ENCODE measurements at places on chromosomes 1 and 21. TPM values are rescaled to one million over a fixed set of nuclear protein-coding genes. Genes with fewer than 3 reads are reported as not detected.

Gene KCNH1
- total RNA-seq, result not detected

Gene LCE2C
- total RNA-seq, result not detected

Gene SPATA1
- 0.71 TPM for total RNA-seq

Gene ANGPTL3
- not detected for total RNA-seq

Gene TTC39A
- not detected for total RNA-seq

Gene ACTL8
- not detected for total RNA-seq

Gene MLLT11
- total RNA-seq, result 4.0 TPM

Gene CTPS1
- 160 TPM for total RNA-seq

Gene MYCL
- total RNA-seq, result 0.08 TPM

Gene GUCA2A
- not detected for total RNA-seq

Gene LCE1B
- not detected for total RNA-seq

Gene TRIM58
- 0.08 TPM for total RNA-seq

Gene PEX11B
- total RNA-seq, result 34.0 TPM

Gene CD48
- total RNA-seq, result 292 TPM

Gene FAM163A
- not detected for total RNA-seq

Gene ANKRD35
- 1.2 TPM for total RNA-seq

Gene ARTN
- 0.15 TPM for total RNA-seq

Gene SYCP1
- not detected for total RNA-seq

Gene TBX19
- total RNA-seq, result 0.80 TPM

Gene INSRR
- not detected for total RNA-seq

Gene APCS
- not detected for total RNA-seq

Gene KIF21B
- total RNA-seq, result 49.6 TPM

Gene DHRS3
- 134 TPM for total RNA-seq

Gene LMX1A
- not detected for total RNA-seq

Gene ZNF683
- 1.6 TPM for total RNA-seq

Gene TSPAN2
- total RNA-seq, result 1.4 TPM

Gene S100A9
- total RNA-seq, result not detected

Gene PDC
- not detected for total RNA-seq

Gene LRRC8C
- total RNA-seq, result 50.5 TPM

Gene UBL4B
- total RNA-seq, result not detected

Gene DTL
- 89.7 TPM for total RNA-seq

Gene VPS13D
- total RNA-seq, result 24.7 TPM

Gene MGST3
- total RNA-seq, result 49.0 TPM

Gene TNNI3K
- not detected for total RNA-seq

Gene TAL1
- not detected for total RNA-seq

Gene AKR7A3
- 0.51 TPM for total RNA-seq

Gene VSIG8
- total RNA-seq, result not detected

Gene S100A7A
- total RNA-seq, result not detected

Gene CASQ2
- total RNA-seq, result not detected

Gene VWA5B1
- not detected for total RNA-seq

Gene LHX8
- total RNA-seq, result not detected

Gene WNT4
- not detected for total RNA-seq

Gene EDN2
- not detected for total RNA-seq

Gene RUSC1
- 30.0 TPM for total RNA-seq

Gene AGT
- not detected for total RNA-seq

Gene FMOD
- 1.7 TPM for total RNA-seq

Gene GREM2
- not detected for total RNA-seq

Gene HHAT
- 1.5 TPM for total RNA-seq

Gene KMO
- total RNA-seq, result 0.42 TPM

Gene CDCP2
- total RNA-seq, result not detected

Gene ADAM30
- not detected for total RNA-seq

Gene WDR3
- 86.6 TPM for total RNA-seq

Gene TRIM67
- not detected for total RNA-seq

Gene UTP11
- total RNA-seq, result 83.6 TPM

Gene AMY1B
- not detected for total RNA-seq

Gene BEND5
- total RNA-seq, result 5.0 TPM

Gene PTPRC
- 318 TPM for total RNA-seq

Gene FUCA1
- 5.0 TPM for total RNA-seq

Data from activated CD8-positive, alpha-beta memory T cell treated with anti-CD3 and anti-CD28 coated beads for 36 hours (primary cell).